ENCODE measurements at places on chromosomes 7 and 10. TPM values are rescaled to one million over a fixed set of nuclear protein-coding genes. Genes with fewer than 3 reads are reported as not detected.

Gene TMEM26
- total RNA-seq = 0.08 TPM

Gene ANXA11
- total RNA-seq = 224 TPM

Gene HABP2
- not detected for total RNA-seq

Gene CYP2C9
- total RNA-seq = not detected

Gene SPDYE16
- not detected for total RNA-seq

Gene MLXIPL
- total RNA-seq = 0.41 TPM

Gene POT1
- total RNA-seq = 10.7 TPM

Gene ACTR3C
- 4.1 TPM for total RNA-seq

Gene FAM131B
- total RNA-seq = 0.48 TPM

Gene CARD11
- 0.22 TPM for total RNA-seq

Gene FBH1
- total RNA-seq = 93.4 TPM

Gene EEPD1
- 4.0 TPM for total RNA-seq

Gene ARHGAP22
- total RNA-seq = 5.7 TPM

Gene SPDYE6
- not detected for total RNA-seq

Gene HOXA4
- 1.2 TPM for total RNA-seq

Gene GIMAP8
- total RNA-seq = 6.6 TPM

Gene PAOX
- 3.5 TPM for total RNA-seq

Gene UCMA
- total RNA-seq = not detected

Gene NOS3
- 78.6 TPM for total RNA-seq
